ENCODE measurements at places on chromosomes 6 and 20. TPM values are rescaled to one million over a fixed set of nuclear protein-coding genes. Genes with fewer than 3 reads are reported as not detected.

Gene CGA
- not detected for total RNA-seq

Gene PHF3
- 83.0 TPM for total RNA-seq

Gene DAAM2
- total RNA-seq = 53.9 TPM

Gene HLA-A
- 1,522 TPM for total RNA-seq

Gene MAK
- 0.34 TPM for total RNA-seq

Gene RAMACL
- total RNA-seq = 11.0 TPM

Gene IER3
- total RNA-seq = 7.3 TPM

Gene TSHZ2
- total RNA-seq = 40.1 TPM

Gene KCNK16
- not detected for total RNA-seq

Gene MYB
- total RNA-seq = not detected

Gene SRSF12
- total RNA-seq = not detected

Gene FAM184A
- 8.1 TPM for total RNA-seq

Gene SRPK1
- total RNA-seq = 34.1 TPM

Gene MTCH1
- 153 TPM for total RNA-seq

Gene CYP39A1
- 0.94 TPM for total RNA-seq

Gene SAPCD1
- total RNA-seq = 8.3 TPM

Gene TRERF1
- 3.5 TPM for total RNA-seq

Gene CD40
- total RNA-seq = 22.8 TPM

Gene VSTM2L
- not detected for total RNA-seq

Gene EEF1A2
- total RNA-seq = not detected

Gene LINC00237
- not detected for total RNA-seq

Gene TCF21
- 0.44 TPM for total RNA-seq

Gene CGAS
- 3.0 TPM for total RNA-seq

Gene DLK2
- total RNA-seq = not detected

Gene SLC17A1
- not detected for total RNA-seq

Gene TFAP2A
- not detected for total RNA-seq

Gene ISM1
- 12.6 TPM for total RNA-seq

Gene SIRPB1
- total RNA-seq = 4.2 TPM

Gene NOX3
- not detected for total RNA-seq

Gene APCDD1L
- total RNA-seq = 0.22 TPM

Gene BPIFA1
- not detected for total RNA-seq

Gene SNAI1
- total RNA-seq = 5.5 TPM

Gene TREML1
- total RNA-seq = not detected

Gene SLC17A2
- total RNA-seq = not detected

Gene CNR1
- 23.4 TPM for total RNA-seq

All from subcutaneous adipose tissue (tissue), 4 donors.